ENCODE measurements at places on chromosomes 12 and 14.

DNA sequence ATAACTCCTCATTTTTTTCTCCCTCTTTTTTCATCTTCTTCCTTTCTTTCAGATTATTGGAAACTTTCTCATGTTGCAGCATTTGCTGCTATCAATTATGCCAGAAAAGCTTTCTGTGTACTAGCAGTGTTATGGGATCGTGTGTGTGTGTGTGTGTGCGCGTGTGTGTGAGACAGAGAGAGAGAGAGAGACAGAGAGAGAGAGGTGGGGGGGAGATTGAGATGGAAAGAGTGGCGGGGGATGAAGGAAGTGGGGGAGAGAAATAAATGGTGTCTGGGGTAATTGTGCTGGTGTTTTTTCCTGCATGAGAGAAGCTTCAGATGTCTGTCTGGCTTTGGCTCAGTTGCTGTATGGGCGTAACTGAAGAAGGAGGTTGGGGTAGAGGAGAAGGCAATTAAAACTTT, 268.9 kb downstream of the RAD51B start:
- no peak for DNase-seq

GRCh38 chr12:9649532-9649940, 20.0 kb upstream of the CLEC2D start:
- no peak for DNase-seq

DNA sequence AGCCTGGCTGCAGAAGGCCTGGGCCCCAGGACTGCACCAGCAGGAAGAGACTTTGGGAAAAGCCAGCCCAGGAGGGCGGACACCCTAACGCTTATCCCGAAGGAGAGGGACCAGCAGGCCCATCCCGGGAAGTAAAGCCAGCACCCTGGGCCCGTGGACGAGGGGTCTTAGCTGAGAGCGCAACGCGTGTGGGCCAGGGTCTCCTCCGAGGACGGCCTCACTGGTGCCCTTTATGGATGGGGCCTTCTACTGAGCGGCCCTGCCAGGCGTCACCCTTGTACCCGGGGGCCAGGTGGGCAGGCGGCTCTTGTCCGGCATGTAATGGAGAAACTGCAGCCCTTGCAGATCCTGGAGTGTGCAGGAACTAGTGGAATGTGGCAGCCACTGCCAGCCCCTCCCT, 14.1 kb downstream of the TEDC1 start:
- DNase-seq: no peak

- no peak for DNase-seq
These were observed 134.4 kb downstream of the CFAP54 start for GRCh38 chr12:96623656-96624217.

DNA sequence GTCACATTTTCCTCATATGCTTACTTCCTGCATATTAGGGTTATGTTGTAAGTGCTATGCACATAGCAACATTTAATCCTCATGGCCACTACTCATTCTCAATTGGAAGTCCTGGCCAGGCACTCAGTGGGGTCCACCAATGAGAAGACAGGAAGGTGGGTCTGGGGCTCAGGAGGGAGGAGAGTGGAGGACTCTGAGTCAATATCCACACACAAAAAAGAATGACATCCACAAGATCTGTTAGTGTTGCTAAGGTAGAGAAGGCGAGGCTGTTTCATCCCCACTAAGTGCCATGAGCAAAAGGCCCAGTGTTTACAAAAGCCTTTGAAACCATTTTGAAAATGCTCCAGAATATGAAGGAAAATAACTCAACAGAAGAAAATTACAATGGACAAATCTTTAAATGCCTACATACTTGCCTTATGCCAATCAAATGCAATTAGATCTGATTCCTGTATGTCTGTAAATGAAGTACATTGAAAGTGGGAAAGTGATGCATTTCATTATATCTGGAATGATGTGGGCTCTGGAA, 53.9 kb downstream of the EID3 start:
- no peak for DNase-seq

GRCh38 chr12:121132601-121133481, at the start of gene P2RX7:
P2RX7 (plus strand) TSS chr12:121132876; CDS start chr12:121132971, 95 bp downstream.
- DNase-seq: peak; percentile 52

- DNase-seq: no peak
These were observed 114.8 kb downstream of the SNAPC1 start for GRCh38 chr14:61877035-61877390.

DNA sequence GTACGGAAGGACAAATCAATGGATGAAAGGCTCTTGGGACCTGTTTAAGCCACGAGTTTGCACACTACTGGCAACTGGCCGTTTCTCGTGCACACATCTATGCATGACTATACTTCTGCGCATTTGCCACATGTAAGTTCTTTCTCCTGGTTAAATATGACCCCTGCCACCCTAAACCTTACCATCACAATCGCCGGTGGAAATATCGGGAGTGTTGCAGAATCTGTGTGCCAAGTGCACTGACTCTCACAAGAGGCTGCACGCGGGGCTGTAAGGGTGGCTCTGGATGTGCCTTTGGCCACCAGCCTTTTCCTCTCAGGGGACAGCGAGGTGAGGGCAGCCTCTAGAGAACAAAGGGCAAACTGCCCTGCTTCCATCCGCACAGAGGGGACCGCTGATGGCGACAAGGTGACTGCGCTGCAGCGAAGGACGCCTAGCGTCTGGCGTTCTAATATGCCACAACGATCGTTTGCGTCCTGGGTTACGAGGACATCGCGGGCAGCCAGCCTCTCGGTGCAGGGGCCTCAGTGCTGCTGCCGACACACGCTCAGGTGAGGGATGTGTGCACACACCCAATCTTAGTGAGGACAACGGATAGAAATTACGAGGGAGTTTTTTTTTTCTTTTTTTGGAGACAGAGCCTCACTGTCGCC, 232.2 kb downstream of the PCNX1 start:
- DNase-seq: no peak
